Right lung (tissue), 10 donors: ENCODE measurements at places on chromosomes 7 and 10. TPM values are rescaled to one million over a fixed set of nuclear protein-coding genes. Genes with fewer than 3 reads are reported as not detected.

DNA sequence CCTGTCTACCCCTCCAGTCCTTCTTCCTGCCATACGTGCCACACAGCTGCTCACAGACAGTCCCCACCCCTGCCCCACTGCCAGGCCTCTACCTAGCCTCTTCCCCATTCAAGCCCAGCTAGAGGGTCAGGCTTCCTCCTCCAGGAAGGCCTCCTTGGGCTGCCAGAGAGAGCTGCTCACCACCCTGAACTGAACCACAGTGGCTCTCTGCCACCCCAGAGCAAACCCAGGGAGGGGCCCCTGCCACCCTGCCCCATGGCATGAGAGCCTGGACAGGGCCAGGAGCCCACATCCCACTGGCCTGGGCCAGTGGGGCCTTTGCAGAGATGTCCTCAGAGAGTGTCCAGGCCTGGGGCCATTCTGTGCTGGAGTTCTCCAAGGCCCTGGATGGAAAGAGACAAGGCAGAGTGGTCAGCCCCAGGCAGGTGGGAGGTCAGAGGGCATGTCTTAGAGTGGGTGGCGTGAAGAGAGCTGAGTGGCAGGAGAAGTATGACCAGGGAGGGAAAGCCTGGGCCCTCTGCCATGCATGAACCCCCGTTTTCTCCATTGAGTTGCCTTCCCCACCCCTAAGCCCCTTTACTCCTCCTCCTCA is 40.4 kb downstream of the TMEM270 start:
- no peak for DNase-seq

DNA sequence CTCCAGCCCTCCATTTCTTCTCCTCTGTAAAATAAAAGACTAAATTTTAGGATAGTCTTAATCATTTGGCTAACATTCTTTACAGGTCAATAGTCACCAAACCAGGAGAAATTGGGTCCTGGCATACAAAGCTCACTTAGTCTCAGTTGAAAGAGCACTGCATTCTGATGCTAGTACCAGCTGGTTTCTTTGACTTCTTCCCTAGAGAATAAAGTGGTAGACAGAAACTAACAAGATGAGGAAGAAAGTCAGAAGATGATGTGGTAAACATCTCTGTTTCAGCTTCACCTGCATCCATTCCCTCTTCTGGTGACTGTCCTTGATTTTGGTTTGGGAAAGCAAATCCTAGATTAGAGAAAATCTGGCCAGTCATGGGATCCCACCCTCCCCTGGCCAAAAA is 37.2 kb downstream of the NKX2-3 start:
- DNase-seq = no peak

- no peak for DNase-seq
These were observed 603.7 kb upstream of the MKI67 start for GRCh38 chr10:128729910-128730420.

GNGT1 gene
- not detected for polyA plus RNA-seq

SHH gene
- 12.9 TPM for polyA plus RNA-seq

DNA sequence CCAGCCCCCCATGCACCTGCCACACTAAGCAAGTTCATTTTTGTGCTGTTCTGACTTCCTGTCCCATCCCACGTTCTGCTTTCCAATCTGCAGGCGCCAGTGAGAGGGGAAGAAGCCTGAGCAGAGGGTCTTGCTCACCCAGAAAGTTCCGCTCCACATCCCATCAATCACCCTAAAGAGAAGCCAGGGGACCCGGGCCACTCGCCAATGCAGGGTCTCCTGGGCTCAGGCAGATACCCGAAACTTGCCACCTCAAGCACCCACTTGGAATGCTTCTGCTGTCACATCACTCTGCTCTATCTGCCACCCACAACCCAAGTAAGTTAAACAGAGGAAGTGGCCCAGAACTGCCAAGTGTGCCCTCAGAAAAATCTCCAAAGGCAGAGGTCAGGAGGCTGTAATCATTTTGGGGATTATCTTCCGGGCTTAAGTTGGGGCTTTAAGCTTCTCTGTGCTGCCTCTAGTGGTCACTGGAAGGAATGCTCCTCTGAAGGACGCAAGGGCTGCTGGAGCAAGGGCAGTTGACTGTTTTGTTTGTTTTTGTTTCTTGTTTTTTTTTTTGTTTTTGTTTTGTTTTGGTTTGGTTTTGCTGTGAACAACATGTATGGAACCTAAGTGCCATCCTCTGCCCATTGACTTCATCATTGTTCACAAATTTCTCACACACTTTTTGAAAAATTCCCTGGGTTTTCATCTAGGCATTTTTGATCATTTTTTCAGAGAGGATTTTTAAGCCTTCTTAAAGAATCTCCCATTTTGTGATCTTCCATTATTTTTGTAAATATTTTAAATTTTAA is 25.5 kb downstream of the PRR15 start:
- DNase-seq = no peak
